Stimulated activated CD4-positive, alpha-beta T cell treated with anti-CD3 and anti-CD28 coated beads, Interleukin-1b, Interleukin-23, amount 100 ng/mL, for 1 hour (primary cell): ENCODE measurements at places on chromosomes 5 and 9.

DNA sequence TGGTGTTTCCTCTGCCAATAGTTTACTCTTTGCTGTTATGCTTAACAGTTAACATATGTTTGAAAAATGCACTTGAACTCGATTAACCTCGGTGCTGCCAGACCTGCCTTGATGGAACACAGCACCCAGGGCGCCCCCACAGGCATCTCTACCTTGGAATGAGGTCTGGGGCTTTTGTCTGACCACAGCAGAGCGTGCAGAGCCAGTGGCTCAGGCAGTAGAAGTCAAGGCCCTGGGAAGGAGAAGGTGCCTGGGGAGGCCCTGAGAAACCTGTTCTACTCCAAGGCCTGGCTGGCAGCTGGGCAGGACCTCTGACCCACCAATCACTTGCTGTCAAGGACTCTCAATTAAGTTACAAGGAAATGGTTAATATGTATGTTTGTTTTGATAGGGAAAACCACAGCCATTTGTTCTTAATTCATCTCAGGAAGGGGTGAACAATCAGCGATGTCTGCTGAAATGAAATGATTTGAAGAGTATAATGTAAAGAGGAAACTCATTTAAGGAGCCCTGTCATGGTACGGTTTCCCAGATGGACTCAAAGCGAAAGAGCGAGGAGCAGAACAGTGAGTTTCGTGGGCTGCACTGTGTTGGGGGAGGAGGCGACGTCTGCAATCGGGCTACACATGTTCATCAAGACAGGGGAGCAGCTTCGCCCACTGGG is 21.9 kb downstream of the MACROH2A1 start:
- no peak for DNase-seq

DNA sequence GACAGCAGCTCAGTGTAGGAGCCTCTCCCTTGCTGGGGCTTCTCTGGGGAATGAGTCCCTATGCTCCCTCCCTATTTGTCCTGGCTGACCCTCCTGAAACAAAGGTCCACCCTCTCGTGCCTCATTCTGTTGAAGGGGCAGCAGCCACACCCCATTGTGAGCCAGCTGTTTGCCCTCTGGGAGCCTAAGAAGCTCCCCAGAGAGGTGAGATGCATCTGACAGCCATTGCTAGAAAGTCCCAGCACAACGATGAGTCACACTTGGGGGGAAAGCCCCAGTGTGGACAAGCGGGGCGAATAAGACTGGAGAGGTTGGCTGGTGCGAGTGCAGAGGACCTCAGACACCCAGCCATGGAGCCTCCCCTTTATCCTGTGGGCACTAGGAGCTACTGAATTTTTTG is 101.4 kb downstream of the PPARGC1B start:
- DNase-seq, result peak; percentile 15

GRCh38 chr9:34027845-34028574 is 20.7 kb downstream of the UBAP2 start:
- DNase-seq, result no peak

GRCh38 chr9:37217161-37217560 is 96.8 kb downstream of the ZCCHC7 start:
- no peak for DNase-seq

- no peak for DNase-seq
Measured at GRCh38 chr5:143569213-143569701, 165.8 kb upstream of the NR3C1 start.

DNA sequence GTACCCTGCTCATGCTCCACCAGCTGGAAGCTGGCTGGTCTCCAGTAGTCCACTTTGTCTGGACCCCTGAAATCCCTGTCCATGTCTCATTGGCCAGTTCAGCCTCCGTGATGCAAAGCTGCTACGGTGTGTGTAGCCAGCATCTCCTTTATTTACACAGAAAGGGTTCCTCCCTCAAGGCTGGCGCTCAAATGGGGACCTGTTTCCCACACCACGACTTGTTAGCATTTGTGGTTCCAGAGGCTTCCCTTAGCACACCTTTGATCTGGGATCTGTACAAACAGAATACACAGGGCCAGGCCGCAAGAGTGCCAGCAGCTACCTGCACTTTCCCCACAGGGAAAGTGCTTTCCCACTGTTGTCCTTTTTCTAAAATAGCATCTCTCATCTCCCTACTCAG is 5.7 kb upstream of the SMU1 start:
- no peak for DNase-seq

GRCh38 chr5:32100691-32101302 is 73.3 kb downstream of the GOLPH3 start:
- DNase-seq, result no peak

DNA sequence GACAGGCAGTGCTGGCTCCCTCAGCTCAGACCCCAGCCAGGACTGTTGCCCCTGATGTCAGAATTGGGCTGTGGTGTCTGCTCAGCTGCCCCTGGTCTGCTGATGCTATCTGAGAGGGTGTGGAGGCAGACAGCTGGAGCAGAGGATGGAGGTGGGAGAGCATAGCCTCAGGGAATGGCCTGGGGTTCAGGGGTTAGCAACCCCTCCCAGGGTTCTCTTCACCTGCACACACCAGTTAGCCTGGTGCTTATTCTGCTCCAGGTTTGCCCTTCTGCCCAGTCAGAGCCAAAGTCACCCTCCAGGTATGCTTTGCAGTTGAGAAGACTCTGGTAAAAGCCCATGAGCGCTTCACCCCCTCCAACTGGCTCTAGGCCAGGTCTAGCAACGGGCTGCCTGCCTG is 109.8 kb downstream of the SAXO1 start:
- no peak for DNase-seq

DNA sequence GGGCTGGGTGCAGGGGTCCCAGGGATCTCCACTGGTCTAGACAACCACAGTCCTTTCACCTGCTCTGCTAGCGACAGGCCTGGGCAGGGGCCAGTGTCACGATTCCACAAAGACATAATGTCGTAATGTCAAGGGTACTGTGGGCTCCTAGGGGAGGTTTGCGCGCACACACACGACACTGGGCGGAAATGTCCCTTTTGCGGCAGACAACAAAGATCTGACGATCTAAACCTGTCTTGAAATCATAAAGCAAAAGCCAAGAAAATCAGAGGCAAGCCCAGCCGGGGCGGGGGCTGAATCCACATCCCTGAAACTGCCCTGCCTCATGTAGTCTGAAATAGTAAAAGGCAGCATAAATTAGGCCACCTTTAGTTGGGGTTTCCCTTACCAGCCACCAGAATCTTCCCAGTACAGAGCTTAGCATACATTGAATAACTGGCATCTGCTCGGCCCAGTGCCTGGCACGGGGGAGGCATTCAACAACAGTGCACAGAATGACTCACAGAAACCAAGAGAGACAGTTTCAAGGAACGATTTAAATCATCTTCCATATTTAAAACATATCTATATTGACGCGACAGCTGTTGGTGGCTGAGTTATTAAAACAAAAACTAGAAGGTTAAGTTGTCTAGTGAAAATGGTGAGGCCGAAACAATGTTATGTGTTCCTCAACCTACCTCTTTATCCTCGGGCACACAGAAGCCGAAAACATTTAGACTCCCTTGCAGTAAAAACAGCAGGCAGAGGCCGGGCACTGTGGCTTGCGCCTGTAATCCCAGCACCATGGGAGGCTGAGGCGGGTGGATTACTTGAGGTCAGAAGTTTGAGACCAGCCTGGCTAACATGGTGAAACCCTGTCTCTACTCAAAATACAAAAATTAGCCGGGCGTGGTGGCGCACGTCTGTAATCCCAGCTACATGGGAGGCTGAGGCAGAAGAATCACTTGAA is 151.0 kb downstream of the MYO10 start:
- no peak for DNase-seq

GRCh38 chr5:119270121-119270565 is 85.7 kb upstream of the TNFAIP8 start:
- no peak for DNase-seq

DNA sequence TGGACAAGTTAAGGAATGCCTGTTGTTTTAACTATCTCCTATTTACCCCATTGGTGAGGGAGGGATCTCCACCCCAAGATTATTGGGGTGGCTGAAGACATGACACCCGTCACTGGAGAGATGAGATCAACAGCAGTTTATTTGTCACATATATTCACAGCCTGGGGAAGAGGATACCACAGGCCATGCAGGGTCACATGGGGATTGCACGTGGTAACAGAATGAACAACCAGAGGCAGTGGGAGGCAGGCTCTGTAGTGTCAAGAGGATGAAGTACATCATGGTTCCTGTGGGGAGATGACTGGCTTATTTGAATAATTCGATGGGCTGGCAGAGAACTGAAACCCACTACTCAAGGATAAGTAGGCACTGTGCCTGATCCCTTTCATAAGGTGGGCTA is 18.6 kb upstream of the SHISAL2B start:
- no peak for DNase-seq

DNA sequence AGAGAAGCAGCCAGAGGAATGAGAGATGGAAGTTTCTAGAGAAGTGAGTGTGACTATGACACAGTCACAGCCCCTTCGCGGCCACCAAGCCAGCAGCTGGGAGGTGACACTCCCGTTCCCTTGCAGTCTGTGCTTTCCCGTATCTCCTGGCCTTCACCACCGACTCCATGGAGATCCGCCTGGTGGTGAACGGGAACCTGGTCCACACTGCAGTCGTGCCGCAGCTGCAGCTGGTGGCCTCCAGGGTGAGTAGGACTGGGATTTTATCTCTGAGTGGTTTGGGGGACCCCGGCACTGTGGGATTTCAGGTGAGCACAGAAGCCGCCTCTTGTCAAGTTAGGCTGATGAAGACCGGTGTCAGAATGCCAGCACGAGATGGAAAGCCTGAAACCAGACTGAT is 12.1 kb upstream of the SLC2A8 start:
- DNase-seq, result no peak

DNA sequence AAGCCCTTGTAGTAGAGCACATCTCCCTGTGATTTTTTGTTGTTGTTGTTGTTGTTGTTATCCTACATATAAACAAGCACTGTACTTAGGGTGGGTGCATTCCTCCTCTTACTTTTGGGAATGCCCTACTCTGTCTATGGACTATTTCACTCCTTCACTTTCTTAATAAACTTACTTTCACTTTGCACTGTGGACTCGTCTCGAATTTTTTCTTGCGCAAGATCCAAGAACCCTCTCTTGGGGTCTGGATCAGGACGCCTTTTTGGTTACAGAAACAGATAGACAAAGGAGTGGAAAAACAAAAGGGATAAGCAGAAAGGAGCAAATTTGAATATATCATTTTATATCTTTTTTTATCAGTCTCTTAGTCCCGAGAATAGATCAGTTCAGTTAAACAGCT is 14.4 kb upstream of the PAIP1 start:
- no peak for DNase-seq

- DNase-seq, result no peak
Measured at GRCh38 chr9:128836509-128837145, 7.0 kb upstream of the SPOUT1 start.

GRCh38 chr9:93123561-93124283 is 10.3 kb downstream of the NINJ1 start:
- DNase-seq, result no peak

GRCh38 chr5:163269624-163270023 is 167.8 kb upstream of the CCNG1 start:
- DNase-seq, result no peak

GRCh38 chr5:161058781-161059180 is 206.8 kb upstream of the ATP10B start:
- no peak for DNase-seq

DNA sequence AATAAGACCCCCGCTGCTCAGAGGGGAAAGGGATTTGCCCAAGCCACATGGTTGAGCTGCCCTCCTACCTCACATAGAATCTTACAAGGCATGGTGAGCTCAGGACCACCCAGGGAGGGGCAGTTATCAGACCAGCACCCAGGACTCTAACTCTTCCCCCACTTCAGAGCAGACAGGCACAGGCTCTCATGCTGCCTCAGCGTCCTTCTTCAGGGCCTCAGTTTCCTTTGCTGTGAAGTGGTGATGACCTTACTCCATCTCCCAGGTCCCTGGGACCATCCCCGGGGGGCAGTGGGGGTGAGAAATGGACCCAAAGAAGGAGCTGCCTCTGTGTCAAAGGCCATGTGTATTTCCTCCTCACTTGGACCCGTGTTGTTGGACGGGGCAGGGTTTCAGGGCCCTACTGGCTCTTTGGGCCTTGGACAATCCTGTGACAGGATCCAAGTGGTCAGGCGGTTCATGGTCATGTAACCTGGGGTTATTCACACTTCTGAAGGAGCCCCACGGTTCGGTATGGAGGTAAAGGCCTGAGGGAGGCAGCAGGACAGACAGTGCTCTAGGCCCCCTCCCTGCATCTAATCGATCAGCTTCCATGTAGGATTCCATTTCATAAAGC is 31.7 kb upstream of the CSF1R start:
- no peak for DNase-seq

GRCh38 chr5:115543365-115544042 is 1.1 kb downstream of the FEM1C start:
- DNase-seq, result no peak

- DNase-seq, result no peak
Measured at GRCh38 chr5:124537107-124537506, 209.3 kb downstream of the ZNF608 start.

DNA sequence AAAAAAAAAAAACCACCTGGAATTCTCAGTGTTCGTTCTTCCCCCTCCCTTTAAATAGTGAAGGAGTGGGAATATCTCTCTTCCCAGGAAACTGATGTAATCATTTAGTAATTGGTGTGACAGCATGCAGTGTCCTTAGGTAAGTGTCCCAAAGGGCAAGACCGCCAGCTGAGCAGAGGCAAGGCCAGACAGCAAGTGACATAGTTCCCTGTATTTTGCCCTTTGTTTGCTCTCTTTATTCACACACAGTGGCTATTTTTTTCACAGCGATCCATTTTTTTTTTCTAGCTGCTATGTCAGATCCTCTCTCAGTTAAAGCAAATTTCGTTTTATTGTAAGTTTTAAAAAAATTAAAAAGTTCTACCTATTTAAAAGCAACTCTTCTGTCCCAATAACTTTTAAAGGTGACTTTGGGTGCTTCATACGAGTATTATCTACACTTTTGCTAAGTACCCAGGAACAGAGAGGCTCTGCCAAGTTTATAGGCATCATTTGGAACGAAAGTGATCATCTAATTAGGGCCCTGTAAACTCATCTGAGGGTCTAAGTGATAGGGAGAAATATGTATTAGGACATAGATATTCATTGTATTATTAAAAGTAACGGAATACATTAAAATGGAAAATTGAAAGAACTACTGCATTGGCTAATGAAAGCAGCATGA is 98.2 kb upstream of the ALDH1A1 start:
- no peak for DNase-seq

- no peak for DNase-seq
Measured at GRCh38 chr5:17222664-17223063, 5.2 kb downstream of the BASP1 start.

- no peak for DNase-seq
Measured at GRCh38 chr5:160398806-160399205, 1.0 kb downstream of the FAM200C start.

- peak; percentile 86 for DNase-seq
Measured at GRCh38 chr9:120842685-120843485, at the start of gene PSMD5. Gene PSMD5 (minus strand): TSS chr9:120842922. CDS start chr9:120842909, 13 bp downstream.
